ENCODE measurements at places on chromosomes 12 and 14. TPM values are rescaled to one million over a fixed set of nuclear protein-coding genes. Genes with fewer than 3 reads are reported as not detected.

Gene ASCL1
- not detected for total RNA-seq

Gene C12orf56
- 0.45 TPM for total RNA-seq

Gene USP44
- 0.25 TPM for total RNA-seq

Gene SAMD15
- total RNA-seq = 2.0 TPM

Gene SMOC1
- total RNA-seq = 1.5 TPM

Gene AMDHD1
- 0.47 TPM for total RNA-seq

Gene FBXO33
- total RNA-seq = 12.7 TPM

DNA sequence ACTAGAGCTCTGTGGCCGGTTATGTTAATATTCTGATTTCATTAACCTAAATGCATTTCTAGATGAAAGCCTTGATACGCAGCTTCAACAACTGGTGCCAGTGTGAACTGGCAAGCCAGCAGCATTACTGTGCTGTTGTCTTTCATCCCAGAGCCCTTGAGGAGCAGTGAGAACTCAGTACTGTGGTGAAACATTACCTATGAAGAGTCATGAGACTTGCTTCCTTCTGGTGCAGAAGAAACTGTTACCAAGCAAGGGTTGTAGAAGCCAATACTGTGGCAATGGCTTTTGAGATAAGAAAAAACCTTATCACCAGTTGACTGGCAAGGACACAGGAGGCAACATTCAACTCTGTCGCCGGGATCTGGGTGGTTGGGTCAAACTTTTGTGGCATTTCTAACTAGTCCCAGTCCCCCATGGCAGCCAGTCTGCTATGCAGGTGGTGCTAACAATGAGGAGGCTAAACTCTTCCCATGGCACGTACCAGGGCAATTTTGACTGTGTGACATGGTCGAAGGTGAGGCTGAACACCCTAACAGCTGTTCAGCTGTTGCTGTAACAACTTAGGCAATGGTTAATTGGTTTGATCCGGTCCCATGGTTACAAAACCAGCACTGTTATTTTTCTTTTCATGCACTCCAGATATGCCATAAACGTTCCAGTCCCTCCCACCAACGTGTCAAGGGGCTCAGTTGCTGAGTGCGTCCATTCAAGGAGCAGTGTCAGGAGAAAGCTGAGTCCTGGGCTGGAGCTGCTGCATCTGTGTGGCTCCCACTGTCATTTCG is 12.6 kb upstream of the LGALS3 start:
- peaks cover 43% of the 10 kb centered on the region for H3K4me1 ChIP-seq
- no peaks in the 10 kb centered on the region for H3K27me3 ChIP-seq
- no peaks in the 10 kb centered on the region for H3K36me3 ChIP-seq
- H3K4me3 ChIP-seq = no peak overlapping the region

DNA sequence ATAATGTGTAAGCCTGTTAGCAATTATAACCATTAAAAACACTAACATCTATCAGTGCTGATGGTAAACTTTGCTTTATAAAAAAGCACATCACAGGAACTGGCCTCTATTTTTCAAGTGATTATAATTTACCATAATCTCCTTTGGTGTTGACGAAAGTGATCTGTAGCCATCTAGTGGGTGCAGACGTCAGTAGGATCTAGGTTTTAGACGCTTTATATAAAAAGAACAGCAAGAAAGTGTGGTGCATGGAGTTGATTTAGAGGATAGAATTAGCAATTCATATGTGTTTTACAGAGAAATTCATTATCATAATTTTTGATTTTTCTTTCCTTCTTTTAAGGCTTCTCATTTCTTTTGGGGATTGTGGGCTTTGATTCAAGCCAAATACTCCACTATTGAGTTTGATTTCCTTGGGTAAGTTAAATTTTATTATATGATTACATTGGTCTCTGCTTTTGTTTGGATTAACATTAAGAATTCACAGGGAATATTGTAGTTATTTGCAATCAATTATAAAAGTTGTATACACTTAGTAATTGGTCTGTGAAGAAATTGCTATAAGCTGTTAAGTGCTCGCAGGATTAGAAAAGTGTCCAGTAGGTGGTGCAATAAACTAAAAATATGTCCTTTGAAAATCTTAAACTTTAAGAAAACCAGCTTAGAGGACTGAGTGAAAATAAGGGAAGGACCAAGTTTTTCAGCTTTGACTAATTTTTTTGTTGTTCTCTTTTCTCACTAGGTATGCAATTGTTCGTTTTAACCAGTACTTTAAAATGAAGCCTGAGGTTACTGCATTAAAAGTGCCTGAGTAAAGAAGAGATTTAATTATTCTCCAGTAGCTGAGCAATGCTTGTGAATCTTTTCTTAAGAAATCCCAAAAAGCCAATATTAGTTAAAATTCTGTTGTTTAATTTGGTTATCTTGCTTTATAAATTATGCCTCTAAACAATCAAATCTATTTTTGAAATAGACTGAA is 59.5 kb downstream of the ETNK1 start:
- no peak overlapping the region for H3K27ac ChIP-seq
- H3K27me3 ChIP-seq = no peaks in the 10 kb centered on the region
- peaks cover 15% of the 10 kb centered on the region for H3K36me3 ChIP-seq

DNA sequence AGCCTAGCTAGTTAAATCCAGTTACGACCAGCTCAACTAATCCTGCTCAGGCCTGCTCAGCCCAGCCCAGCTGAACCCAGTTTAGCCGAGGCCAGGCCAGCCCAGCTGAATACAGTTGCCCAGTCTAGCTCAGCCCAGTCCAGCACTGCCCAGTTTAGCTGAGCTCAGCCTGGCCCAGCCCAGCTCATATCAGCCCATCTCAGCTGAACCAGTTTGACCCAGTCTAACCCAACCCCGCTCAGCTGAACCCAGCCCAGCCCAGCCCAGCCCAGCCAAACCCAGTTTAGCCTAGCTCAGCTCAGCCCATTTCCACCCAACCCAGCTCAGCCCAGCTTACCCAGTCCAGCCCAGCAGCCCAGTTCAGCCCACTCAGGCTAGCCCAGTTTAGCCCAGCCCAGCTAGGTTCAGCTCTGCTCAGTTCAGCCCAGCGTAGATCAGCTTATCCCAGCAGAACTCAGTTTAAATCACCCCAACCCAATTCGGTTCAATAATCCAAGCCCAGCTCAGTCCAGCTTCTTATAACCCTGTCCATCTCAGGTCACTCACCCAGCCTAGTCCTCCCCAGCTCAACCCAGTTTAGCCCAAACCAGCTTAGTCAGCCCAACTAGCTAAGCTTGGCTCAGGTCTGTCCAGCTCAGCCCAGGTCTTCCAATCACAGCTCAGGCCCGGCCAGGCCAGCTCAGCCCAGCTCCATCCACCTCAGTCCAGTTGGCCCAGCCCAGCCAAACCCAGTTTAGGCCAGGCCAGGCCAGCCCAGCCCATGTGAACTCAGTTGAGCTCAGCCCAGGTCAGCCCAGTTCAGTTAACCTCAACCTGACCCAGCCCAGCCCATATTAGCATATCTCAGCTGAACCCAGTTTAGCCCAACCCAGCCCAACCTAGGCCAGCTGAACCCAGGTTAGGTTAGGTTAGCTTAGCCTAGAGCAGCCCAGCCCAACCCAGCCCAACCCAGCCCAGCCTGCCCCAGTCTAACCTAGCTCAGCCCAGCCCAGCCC is 76.7 kb downstream of the TMEM121 start:
- DNase-seq = no peak
- H3K4me1 ChIP-seq = no peaks in the 10 kb centered on the region
- H3K27me3 ChIP-seq = no peaks in the 10 kb centered on the region
- no peaks in the 10 kb centered on the region for H3K36me3 ChIP-seq
- no peak overlapping the region for H3K27ac ChIP-seq
- no peak overlapping the region for H3K4me3 ChIP-seq

GRCh38 chr14:50371546-50371945 is 25.1 kb downstream of the CDKL1 start:
- no peak overlapping the region for H3K4me3 ChIP-seq
- H3K36me3 ChIP-seq = no peaks in the 10 kb centered on the region
- no peaks in the 10 kb centered on the region for H3K4me1 ChIP-seq

DNA sequence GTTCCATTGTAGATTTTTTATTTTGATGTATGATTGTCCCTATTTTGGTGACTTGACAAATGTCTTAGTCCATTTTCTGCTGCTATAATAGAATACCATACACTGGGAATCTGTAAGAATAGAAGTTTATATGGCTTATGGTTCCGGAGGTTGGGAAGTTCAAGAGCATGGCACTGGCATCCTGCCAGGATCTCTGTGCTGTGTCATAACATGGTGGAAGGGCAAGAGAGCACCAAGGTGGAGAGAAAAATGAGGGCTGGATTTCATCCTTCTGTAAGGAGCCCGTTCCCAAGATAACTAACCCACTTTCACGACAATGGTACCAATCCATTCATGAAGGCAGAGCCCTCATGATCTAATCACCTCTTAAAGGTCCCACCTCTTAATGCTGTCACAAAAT is 176.7 kb downstream of the TMEM132D start:
- DNase-seq = no peak
- H3K4me1 ChIP-seq = no peaks in the 10 kb centered on the region
- no peak overlapping the region for H3K27ac ChIP-seq
- H3K27me3 ChIP-seq = no peaks in the 10 kb centered on the region

- DNase-seq = no peak
- H3K36me3 ChIP-seq = peaks cover 2% of the 10 kb centered on the region
- H3K27me3 ChIP-seq = no peaks in the 10 kb centered on the region
- peak overlapping the region; percentile 98 for H3K27ac ChIP-seq
- peaks cover 83% of the 10 kb centered on the region for H3K4me1 ChIP-seq
Measured at GRCh38 chr14:24399447-24399822, 632 bp downstream of the NYNRIN start.

DNA sequence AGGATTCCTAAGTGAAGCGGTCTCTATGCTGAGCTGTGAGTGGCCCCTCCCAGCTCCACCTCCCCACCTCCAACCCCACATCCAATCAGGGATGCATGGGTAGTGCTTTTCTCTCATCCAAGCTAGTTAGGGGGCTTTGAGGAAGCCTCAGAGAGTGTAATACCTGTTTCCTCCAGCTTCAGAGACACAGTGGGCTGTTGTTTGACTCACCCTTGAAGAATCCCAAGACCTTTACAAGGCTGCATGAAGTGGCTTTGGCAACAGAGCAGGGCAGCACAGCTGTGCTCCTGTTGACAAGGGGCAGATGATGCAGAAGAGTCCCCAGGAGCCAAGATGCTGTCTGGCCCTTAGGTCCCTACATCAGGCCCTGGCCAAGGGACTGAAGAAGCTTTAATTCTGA is 27.1 kb upstream of the CLMN start:
- no peaks in the 10 kb centered on the region for H3K36me3 ChIP-seq
- no peak overlapping the region for H3K27ac ChIP-seq
- no peak for DNase-seq
- H3K4me3 ChIP-seq = no peak overlapping the region
- peaks cover 5% of the 10 kb centered on the region for H3K27me3 ChIP-seq
- H3K4me1 ChIP-seq = no peaks in the 10 kb centered on the region

GRCh38 chr12:113862590-113863454 is 103.3 kb downstream of the RBM19 start:
- DNase-seq = no peak
- H3K36me3 ChIP-seq = peaks cover 6% of the 10 kb centered on the region
- no peaks in the 10 kb centered on the region for H3K27me3 ChIP-seq
- no peak overlapping the region for H3K27ac ChIP-seq

- H3K4me1 ChIP-seq = peaks cover 13% of the 10 kb centered on the region
- no peak for DNase-seq
- no peak overlapping the region for H3K4me3 ChIP-seq
- H3K36me3 ChIP-seq = peaks cover 2% of the 10 kb centered on the region
- no peaks in the 10 kb centered on the region for H3K27me3 ChIP-seq
Measured at GRCh38 chr12:32051511-32052211, 55.0 kb upstream of the BICD1 start.
